Stimulated activated CD4-positive, alpha-beta T cell treated with anti-CD3 and anti-CD28 coated beads, Interleukin-1b, Interleukin-23, amount 100 ng/mL, for 1 hour (primary cell): ENCODE measurements at places on chromosomes 5 and 9.

GRCh38 chr5:170151097-170151831, 45.6 kb downstream of the FOXI1 start:
- DNase-seq, result no peak

- DNase-seq, result no peak
These were observed 371.9 kb downstream of the CETN3 start for GRCh38 chr5:90037646-90038045.

- DNase-seq, result no peak
These were observed 374.8 kb downstream of the NR2F1-AS1 start for GRCh38 chr5:93206203-93206602.

DNA sequence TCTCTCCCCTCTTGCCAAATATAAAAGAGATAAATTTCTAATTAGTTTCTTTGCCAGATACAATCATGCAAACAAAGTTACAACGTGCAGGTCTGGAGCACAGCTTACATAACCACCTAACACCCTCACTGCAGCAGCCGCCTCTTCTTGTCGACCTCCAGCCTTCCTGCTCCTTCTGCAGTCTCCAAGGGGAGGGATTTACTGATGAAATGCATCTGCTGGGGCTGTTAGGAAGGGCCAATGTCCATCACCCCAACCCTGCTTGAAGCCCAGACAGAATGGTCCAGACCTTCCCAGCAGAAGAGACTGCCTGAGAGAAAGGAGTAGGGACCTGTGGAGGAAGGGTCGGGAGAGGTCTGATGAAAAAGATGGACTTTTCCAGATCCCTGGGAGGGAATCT, 15.2 kb downstream of the KCNV2 start:
- DNase-seq, result no peak
